NCI-H1048 (cell line): ENCODE measurements at places on chromosomes 12 and 14.

DNA sequence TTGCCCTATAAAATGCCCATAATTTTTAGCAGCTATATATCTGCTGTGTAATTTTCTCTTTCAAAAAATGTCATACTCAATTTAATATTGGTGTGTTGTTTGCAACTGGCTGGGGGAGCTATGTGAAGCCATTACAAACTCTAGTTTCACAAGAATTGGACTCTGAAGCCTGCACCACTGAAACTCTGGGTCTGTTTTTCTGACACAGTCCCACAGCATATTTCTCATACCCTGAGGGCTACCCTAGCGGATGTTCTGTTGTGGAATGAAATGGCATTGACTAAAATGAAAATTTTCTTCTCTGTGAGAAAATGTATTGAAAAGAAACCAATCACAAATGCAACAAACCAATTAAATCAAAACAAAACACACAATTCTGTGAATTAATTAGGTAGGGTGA is 284.6 kb upstream of the NPAS3 start:
- no peak for DNase-seq

DNA sequence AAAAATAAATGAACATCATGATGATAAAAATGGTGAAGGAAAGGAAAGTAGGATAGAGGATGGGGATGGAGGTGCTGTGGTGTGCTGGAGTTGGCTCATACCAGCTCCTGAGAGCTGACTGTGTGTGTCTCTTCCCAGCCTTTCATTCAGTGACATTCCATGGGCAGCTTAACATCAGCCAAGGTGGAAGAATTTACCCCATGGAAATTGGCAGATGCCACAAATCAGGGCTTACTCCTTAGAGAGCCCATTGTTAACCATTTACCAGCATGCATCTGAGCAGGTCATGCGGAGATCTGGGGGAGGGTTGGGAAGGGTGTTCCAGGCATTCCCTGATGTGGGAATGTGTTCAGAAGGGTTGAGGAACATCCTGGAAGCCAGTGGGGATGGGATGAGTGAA is 164.7 kb upstream of the MYL2 start:
- DNase-seq = no peak

DNA sequence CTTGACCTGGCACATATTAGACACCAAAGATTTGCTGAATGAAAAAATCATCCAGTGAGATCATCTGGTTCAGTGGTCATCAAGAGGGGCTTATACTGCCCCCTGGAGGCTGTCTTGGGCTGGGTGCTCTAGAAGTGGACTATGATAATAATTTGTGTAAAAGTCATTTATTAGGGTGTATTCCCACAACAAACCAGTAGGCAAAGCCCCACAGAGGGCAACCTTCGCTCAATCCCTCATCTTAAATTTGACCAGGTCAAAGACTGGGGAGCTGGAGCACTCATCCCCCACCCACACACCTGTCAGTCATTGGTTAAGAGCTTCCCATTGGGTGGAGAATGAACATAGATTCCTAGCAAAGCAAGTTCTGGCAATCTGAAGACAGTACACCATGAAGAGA is 20.0 kb upstream of the FICD start:
- no peak for DNase-seq

DNA sequence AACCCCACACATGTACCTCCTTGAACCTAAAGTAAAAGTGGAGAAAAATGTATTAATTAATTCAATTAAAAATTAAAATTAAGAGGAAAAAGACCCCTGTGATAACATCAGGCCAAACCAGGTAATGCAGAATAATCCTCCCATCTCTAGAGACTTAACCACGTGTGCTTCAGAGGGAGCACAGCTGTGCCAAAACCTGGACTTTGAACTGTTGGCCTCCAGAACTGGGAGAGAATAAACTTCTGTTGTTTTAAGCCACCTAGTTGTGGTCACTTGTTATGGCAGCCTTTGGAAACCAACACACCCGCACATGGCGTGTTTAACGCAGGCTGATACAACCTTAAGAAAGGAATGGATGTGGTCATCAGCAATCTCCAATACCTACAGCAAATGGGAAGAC is 23.8 kb downstream of the OAS2 start:
- no peak for DNase-seq

- DNase-seq = no peak
Measured at GRCh38 chr12:130202201-130202600, 39.9 kb downstream of the FZD10 start.

DNA sequence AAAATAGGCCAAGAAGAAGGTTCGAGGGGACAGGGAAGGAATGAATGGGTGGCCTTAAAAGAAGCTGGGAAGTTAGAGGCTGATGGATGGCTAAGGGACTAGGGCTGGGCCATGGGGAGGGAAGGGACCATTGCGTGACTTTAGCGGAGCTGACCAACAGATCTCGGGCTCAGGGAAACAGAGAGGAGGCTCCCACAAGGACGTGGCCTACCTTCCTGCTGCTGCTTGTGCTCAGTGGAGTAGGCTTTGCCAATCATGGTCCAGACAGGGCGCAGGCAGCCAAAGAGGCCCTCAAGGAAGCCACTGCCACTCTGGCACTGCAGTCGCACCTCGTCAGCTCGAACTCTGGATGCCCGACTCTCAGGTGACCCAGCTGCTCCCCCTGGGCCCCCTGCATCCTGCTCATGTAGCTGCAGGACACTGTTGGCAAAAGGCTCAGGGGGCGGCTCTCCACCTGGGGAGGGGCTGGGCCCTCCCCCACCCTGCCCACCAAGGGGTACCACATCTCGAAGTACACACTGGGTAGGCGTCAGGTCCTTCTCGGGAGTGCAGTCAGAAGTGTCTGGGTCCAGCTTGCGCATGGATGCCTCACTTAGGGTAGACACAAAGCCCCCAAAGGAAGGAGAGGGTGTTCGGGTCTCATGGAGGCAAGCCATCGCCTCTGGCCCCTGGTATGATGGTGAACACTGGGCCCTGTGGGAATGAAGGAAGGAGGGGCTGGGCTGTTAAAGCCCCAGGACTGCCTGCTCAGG is 12.3 kb downstream of the MAP3K12 start:
- no peak for DNase-seq

- no peak for DNase-seq
Measured at GRCh38 chr12:88810806-88811205, 230.5 kb upstream of the KITLG start.

- DNase-seq = no peak
Measured at GRCh38 chr12:13104409-13104808, 942 bp upstream of the GSG1 start.

DNA sequence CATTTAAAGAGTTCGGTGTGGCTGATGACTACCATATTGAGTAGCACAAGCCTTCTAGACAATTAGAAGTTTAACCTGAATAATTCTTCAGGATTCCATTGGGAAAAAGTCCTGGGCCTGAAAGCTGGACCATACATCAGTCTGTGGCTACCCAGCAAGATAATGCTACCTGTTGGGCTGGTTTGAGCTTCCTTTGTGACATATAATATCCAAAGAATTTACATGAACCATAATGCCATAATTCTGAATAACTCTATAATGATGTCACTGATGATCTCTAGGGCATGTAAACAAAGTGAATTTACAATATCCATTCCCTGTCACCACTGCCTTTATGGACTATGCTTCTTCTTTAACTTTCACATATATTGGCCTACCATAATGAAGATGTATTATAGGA is 3.8 kb upstream of the YBX3 start:
- DNase-seq = no peak

DNA sequence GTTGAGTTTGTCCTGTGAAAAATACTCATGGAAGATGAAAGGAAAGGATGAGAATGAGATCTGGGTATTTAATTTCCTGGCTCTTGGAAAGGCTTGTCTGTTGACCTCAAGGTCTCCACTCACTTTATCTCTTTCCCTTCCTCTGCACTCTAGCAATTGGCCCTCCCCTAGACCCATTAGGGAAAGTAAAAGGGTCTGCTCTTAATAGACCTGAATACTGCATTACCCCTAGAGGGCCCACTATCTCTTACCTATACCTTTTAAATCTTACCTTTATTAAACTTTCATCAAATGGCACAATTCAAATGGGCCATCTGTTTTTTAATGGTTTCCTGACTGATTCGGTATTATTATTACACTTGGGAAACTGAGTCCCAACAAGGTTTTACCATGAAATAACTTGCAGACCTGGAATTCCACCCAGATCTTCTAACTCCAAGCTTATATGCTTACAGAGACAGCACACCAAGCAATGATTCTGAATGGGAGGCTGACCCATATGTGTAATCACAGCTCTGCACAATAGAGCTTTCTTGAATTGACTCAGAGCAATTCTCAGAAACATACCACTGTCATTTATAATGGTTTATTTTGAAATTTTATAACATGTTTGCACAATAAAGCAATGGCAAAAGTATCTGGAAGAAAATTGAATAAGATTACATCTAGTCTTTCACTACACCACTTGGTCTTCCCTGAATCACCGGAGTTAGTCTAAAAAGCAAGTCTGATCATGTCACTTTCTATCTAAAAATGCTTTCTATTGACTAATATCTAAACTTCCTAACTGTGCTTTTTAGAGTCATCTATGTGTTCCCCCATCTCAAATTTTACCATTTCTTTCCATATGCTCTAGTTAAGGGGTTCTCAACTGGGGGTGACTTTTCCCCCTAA is 618.5 kb downstream of the NRXN3 start:
- no peak for DNase-seq

DNA sequence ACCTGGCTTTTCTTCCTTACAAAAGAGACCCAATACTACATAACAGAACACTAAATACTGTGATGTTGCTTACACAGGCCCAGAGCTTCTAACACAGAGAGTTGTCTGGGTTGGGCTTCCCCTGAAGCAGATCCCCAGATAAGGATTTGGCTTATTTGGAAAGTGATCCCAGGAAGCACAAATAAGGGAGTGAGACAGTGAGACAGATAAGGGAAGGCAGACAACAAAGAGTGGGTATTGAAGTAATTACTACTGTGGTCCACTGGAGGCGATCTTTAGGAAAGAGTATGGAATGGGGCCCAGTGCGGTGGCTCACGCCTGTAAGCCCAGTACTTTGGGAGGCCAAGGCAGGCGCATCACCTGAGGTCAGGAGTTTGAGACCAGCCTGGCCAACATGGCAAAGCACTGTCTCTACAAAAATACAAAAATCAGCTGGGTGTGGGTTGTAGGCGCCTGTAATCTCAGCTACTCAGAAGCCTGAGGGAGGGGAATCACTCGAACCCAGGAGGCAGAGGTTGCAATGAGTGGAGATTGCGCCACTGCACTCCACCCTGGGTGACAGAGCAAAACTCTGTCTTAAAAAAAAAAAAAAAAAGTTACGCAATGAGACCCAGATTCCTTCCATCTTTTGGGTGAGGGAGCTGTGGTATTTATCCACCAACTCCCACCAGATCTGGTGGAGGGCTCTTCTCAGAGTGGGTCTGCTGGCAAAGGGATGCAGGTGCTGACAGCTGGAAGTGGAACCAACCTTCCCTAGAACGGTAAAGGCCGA is 10.2 kb upstream of the C12orf43 start:
- DNase-seq = no peak

DNA sequence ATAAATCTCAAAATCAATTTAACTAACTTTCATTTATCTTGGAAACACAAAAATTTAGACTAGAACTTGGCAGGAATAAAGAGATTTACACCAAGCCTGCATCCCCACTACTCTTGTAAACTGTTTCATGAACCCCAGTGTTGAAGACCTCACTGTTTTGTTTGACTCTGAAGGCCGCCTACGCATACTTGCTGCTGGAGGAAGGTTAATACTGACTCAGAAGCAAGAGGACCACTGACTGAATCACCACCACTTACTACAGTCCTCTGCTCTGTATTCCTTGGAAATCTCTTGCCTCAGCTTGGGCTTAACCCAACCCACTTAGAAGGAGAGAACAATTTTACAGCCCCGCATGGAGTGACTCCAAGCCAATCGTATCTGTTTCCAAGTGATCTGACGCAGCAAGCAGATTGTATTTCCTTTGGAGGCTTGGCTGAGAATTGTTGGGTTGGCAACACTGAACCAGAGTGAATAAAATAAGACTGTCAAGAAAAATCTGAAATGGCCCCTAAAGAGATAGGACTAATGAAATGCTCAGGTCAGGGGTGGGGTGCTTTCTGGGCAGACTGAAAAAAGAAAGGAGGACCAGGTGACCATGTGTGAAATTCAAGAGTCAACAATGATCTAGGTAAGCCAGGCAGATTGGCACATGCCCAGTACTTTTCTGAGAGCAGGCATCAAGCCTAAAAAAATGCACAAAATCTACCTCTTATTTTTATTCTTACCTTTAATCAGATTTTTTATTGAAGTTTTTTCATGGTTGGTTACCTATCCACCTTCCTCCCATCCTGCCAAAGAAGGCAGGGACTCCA is 248.6 kb downstream of the ZFP36L1 start:
- no peak for DNase-seq

DNA sequence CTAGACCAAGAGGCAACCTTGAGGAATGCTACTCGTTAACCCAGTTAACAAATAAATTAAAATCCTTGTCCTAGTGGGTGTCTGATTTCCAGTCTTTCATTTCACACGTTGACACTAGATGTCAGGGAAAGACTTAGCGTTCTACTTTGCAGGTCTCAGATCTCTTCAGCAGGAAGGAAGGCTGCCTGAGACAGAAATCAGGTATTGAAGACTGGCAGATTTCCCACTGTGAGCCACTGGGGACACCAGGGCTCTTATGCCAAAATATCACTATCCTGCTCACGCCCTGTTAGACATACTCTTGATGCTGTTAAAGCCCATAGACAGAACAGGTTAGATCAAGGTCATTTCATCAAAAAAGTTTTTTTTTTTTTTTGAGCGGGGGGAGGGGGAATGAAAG is 33.0 kb downstream of the EMP1 start:
- no peak for DNase-seq

DNA sequence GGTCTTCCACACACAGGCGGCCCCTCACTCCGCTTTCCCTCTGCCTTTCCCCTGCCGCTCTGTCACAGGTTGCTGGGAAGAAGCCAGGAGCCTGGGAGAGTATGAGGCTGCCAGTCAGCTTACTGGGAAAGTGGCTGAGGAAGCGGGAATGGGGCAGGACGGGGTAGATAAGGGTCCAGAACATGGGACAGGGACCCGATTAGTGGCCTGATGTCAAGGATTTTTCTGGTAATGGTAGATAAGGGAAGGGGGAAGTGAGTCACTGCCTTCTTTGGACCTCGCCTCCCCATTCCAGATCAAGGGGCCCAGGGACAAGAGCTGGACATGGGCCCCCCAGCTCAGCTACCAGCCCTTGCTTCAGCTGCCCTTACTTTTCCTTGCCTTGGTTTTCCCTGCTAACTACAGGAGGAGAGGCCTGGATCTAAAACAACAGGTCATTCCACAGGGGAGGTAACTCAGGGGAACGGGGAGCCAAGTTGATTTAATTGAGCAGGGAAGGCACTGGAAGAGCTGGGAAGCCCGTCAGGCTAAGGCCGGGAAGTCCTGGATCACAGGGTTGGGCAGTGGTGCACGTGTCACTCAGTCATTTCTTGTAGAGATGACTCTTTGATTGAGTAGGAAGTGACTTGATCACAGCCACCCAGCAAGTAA is 3.5 kb upstream of the LPAR5 start:
- no peak for DNase-seq
